ENCODE measurements at places on chromosomes 3 and 15.

DNA sequence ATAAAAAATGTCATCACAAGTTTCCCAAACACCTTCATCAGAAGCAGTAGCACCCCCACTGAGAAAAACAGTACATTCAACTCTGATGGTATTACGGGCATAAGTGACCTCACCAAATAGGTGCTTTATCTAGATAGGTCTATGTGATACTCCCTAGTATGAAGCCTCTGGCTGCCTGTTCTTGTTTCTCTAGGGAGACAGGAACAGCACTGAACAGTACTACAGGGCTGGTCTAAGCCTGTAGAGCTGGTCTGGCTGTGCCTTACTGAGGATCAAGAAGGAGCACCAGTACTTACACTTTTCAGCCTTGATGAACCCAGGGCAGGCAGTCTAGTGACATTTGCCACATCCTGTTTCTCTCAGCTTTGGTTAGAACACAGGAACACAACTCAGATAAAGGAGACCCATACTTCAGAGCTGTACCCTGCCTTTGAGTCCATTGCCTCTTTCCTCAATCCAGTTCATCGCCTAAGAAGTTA is 35.9 kb downstream of the OXNAD1 start:
- DNase-seq = no peak

- no peak for DNase-seq
Observed at GRCh38 chr3:70753572-70753971, 441.1 kb upstream of the MDFIC2 start.

- no peak for DNase-seq
Observed at GRCh38 chr3:168952551-168952950, 711.0 kb downstream of the MECOM start.

DNA sequence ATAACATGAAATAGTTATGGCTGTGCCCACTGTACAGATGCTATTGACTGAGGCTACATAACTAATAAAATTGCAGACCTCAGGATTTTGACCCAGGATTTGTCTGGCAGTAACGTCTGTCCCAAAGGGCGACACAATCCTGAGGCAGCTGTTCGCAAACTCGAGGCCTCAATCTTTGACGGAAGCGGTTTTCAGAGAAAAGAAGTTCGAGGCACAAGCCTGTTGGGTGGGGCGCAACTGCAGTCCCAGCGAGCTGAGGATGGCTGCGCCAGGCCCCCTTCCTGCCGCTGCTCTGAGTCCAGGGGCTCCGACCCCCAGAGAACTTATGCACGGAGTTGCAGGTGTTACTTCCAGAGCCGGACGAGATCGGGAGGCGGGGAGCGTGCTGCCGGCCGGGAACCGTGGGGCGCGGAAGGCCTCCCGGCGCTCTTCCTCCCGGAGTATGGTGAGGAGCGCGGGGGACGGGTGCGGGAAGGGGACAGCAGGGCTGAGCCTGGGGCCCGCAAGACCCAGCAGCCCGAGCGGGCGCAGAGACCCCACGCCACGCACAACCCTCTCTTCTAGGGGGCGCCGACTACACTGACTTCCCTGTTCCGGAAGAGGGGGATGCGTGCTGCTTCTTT is at the start of gene PARP15:
Gene PARP15, plus strand, starts transcription at position 242 of the 623 bp plus-strand sequence. Its CDS starts 18 bp downstream, at position 260.
- DNase-seq = no peak

GRCh38 chr15:52252781-52253180 is 42.8 kb downstream of the MYO5C start:
- DNase-seq = peak; percentile 65

DNA sequence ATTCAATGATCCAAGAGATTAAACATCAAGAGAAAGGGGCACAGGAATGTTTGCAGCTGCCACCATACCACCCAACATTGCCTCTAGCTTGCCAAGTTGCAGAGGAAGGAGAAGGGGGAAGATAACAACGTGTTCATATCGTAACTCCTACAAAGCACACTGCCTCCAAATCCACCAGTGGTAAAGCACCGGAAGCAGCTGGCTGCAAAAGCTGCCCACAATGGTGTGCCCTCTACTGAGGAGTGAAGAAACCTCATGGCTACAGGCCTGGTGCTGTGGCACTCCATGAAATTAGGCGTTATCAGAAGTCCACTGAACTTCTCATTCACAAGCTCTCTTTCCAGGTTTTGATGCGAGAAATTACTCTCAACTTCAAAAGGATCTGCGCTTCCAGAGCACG is 263.9 kb upstream of the STT3B start:
- no peak for DNase-seq

DNA sequence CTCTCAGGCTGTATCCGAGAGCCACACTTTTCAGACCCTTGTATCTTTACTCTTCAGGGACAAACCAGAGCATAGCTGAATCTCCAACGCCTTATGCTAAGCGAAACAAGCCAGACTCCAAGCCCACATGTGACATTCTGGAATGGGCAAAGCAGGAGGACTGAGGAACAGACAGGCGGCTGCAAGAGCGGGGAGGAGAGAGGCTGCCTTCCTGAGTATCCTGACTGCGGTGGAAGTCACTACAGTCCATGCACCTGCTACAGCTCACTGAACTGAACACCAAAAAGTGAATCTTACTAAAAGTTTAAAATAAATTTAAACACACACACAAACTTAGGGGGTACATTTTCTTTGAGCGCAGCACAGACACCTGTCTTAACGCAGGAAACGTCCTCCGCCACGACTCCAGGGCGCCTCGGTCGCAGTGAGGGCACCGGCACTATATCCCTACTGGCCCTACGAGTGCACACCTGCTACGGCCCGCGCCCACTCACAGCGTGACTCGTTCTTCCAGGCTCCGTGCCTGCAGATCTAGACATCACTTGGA is 1.4 kb downstream of the CYFIP1 start:
- DNase-seq = no peak

All from brain microvascular endothelial cell (primary cell).